HepG2 (cell line): ENCODE measurements at places on chromosomes 1 and 21.

DNA sequence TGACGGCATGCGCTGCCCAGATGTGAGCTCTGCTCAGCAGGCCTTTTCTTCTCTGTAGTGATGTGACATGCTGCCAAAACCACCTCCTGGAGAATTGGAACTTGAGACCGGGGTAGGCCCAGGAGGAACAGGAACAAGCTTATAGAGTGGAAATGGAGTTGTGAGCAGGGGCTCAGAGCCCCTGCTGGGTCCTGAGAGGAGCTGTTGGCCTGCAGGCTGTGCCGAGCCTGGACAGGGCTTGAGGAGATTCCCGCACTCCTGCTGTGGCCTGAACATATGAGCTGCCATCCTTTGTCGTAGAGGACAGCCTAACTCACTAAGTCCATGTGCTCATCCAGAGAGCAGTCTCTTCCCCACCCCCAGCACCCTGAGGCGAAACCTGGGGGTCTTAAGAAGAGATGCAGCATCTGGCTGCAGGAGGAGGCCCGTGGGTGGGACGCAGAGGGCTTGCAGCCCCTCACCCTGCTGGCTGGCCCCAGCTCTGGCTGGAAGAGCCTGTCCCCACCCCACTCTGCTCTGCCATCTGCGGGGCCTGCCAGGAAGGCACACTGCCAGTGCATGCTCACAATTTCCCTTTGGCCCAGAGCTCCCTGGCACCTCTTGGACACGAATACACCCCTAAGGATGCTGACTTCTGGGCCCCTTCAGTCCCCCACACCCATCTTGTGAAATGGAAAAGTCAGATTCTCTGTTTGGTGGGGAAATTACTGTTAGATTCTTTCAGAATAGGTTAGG lies 42.5 kb downstream of the PTPRF start:
- no peak for DNase-seq

DNA sequence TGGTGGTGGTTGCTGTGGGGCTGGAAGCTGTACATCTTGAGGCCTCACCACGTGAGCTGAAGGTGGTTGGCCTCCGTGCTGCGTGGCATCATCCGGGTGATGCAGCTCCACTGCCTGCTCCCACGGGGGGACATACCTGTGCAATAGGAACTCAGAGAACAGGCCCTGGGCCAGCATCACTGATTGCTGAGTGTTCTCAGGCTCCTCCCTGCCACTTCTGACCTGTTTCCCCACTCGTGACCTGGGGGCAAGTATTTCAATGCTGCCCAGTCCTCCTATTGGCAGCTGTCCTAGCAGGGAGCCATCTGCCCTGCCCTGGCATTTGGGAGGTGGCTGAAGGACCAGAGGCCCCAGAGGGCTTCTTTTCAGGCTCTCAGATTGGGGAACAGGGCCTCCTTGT lies 26.1 kb downstream of the PTPRF start:
- no peak for DNase-seq

- no peak for DNase-seq
Observed at GRCh38 chr1:159821171-159821867, 5.4 kb upstream of the SLAMF8 start.

DNA sequence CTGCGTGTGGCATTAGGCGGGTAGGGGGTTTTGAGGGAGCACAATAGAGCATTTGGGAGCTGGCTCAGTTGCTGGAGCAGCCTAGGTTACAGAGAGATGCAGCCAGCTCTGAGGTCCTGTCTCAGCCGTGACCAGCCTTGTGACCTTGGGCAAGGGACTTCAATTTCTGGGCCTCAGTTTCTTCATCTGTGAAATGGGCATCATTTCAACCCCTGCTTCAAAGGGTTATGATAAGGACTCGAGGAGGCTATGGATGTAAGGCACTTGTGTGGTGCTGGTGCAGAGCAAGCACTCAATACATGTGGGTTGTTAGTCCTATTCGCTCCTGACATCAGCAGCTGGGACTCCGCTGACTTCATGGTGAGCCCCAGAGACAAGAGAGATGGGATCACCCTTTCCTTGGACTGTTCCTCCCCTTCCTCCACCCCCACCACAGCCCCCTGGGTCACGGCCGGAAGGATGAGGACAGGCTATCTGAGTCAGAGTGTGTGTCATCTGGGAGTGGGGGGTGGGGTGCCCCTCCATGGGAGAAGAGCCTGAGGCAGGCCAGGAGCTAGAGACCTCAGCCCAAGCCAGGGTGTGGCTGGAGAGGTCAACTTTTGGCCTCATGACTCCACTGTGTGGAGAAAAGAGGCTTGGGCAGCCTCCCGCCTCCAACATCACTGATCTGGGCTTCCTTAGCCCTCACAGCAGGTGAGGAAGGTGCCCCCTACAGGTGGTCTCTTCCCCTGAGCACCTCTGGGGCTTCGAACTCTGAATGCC lies 71.4 kb upstream of the ZBTB40 start:
- no peak for DNase-seq

GRCh38 chr1:225539575-225539974 lies 111.7 kb upstream of the LBR start:
- no peak for DNase-seq

DNA sequence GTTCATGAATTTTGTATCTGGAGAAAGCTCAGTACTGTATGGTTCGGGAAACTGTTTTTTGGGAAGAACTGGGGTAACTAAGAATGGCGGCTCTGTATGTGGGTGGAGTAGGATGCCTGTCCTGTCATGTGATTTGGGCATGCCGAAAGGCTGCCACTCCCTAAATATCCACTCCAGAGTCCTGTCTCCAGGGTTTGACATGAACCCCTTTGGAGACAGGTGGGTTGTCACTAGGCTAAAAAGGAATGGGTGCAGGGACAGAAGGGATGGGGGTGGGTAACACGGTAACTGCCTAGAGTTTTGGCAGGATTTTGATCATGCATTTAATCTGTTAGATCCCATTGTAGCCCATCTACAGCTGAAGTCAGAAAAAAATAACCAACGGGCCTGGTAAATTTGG lies 150.1 kb downstream of the KCNJ6 start:
- no peak for DNase-seq

DNA sequence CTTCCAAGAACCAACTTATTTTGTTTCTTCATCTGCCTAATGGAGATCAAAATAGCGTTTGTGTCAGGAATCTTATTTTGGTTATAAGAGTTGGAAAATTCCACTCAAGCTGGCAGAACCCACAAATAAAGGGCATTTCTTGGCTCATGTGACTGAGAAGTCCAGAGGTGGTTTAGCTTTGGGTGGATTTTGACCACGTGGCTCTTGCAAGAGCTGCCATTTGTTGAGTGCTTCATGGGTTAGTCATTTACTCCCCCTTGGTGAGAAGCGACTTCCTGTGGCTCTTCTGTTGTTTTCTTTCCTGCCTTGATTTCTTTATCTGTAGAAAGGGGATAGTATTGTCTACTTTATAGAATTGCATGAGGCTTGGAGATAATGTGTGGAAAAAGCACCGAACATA lies 9.5 kb upstream of the RNF186 start:
- no peak for DNase-seq

- no peak for DNase-seq
Observed at GRCh38 chr1:230280906-230281413, 145.2 kb downstream of the PGBD5 start.

- DNase-seq: no peak
Observed at GRCh38 chr1:93877529-93877928, 1.5 kb downstream of the DNTTIP2 start.

DNA sequence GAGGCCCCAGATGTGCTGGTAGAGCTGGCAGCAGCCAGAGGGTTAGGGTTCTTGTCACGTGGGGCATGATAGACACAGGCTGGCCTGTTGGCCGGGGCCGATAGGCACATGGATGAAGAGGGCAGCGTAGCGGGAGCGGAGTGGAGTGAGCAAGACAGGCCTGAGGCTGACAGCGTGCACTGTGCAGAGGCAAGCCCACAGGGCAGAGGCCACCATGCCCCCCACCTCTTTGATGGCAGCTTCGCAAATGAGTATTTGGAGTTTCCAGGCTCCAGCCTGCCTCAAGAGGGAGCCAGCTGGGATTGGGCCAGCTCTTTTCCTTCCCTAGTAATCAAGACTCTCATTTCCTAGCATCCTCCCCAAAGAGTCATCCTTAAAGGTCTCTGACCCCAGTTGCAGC lies 43.5 kb downstream of the TMCC2 start:
- no peak for DNase-seq

GRCh38 chr1:8472668-8473067 lies 154.8 kb downstream of the SLC45A1 start:
- DNase-seq: no peak

DNA sequence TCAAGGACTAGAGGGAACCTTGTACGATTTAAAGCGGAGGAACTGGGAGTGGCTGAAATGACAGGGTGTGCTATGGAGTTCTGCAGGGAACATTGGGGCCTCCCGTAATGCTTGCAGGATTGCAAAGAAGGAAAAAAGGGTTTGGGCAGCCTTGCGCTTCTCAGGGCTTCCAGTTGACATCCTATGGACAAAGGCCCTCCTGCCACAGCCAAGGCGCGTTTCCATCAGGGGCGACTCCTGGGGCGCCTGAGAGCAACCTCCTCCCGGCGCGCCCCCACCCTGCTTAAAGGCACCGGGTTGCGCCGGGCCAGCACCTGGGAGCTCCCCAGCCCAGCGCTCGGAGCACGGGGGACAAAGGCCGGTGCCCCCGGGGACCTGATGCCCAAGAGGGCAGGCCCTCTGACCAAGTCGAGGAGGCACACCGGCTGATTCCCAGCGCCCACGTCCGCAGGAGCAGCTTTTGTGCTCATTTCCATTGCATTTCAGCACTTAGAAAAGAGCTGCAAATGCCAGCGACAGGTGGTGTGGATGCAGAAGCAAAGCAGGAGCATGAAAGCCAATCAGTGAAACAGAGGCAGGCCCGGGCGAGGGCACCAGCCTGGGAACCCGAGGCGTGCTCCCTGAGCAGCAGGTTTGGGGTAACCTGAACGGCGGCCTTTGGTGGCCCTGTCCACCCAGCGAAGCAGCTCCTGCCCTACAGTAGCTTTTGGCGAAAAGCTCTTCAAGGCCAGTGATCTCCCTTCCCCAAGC lies 17.6 kb upstream of the RNF187 start:
- DNase-seq: no peak

GRCh38 chr1:71081697-71082080 lies 854 bp upstream of the ZRANB2 start:
- no peak for DNase-seq

DNA sequence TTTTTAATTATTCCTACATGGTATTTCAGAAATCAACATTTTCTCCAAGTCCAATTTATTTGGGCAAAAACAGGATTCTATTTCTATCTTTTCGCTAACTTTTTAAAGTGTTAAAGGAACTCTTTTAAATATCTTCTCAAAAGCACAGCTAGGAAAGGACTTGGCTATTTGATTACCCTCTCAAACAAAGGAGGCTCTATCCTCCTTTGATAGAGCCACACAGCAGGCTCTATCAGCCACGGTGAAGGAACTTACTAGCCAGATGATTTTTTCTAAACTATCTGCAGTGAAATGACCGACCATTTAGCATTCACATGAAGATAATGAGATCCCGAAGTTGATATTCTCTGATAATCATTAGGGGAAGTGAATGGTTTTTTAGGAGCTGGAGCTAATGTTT lies 9.1 kb downstream of the ANGPTL7 start:
- DNase-seq: no peak

DNA sequence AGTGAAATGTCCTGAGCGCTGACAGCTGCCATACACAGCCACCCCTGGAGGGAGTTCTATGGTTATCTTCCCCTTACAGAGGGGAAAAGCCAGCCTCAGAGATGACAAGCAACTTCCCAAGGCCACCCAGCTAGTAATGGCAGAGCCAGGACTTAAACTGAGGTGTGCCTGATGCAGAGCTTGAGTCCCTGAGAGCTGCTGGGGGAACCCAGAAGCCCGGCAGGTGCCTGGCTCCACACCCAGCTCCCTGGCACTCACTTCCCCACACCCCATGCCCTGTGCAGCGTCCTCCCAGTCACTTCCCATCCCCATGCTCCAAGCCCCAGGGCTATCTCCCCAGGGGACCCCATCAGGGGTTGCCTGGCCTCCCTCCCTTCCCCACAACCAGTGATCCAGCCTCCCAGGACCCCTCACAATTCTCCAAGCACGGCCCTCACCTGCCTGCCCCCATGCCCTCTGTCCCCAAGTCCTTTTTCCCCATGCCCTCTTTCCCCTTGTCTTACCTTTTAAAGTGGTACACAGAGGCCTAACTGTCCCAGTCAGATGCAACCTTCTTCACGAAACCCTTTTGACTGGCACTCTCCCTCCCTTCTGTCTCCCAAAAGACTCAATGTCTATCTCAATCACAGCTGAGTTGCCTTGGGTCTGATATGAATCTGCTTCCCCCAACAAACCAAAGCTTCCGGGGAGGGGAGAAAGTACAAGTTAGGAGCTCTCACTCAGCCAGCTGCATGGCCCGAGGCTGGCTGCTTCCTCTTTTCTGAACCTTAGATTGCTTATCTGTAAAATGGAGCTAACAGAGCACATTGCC lies 39.8 kb upstream of the LRP8 start:
- no peak for DNase-seq

GRCh38 chr21:18114810-18115209 lies 129.8 kb upstream of the CHODL start:
- DNase-seq: no peak
